ENCODE measurements at places on chromosomes 3 and 15. TPM values are rescaled to one million over a fixed set of nuclear protein-coding genes. Genes with fewer than 3 reads are reported as not detected.

GRCh38 chr15:95363646-95364045, 966.9 kb upstream of the NR2F2 start:
- DNase-seq: no peak

DNA sequence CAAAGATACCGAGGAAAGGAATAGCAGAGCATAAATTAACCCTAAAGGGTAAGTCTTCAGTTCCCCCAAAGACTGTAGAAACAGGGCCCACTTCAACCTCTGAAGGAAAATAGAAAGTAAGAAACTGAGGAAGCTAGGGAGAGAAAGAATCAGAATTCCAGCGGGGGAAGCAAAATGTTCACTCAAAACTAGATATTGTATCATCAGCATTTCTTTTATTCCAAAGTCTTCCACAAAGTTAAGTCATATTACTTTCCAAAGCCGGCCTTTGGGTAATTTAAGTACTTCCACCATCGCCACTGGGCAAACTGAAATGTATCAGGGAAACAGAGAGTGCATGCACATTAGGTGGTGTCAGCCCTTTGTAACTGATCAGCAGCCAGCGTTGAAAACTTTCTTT, 88.3 kb downstream of the RSL24D1 start:
- no peak for DNase-seq

GRCh38 chr15:90300988-90301706, 35.7 kb downstream of the NGRN start:
- peak; percentile 41 for DNase-seq

DNA sequence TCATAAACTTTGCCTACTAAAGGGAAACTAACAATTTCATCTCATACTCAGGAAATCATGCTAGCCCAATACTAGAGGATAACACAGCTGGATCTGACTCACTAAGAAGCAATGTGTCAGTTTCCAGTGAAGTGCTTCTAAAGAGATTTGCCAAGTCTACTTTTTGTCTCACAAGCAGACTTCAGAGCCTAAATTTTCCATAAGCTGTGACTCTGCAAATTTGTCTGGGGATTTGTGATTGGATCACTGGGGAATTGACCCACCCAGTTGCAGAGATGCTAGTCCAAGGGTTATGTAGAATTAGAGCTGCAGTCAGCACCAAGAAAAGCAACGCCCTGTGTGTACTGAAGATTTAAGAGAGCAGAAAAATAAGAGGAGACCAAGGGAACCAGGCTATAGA, 647.1 kb downstream of the NTRK3 start:
- peak; percentile 74 for DNase-seq

DNA sequence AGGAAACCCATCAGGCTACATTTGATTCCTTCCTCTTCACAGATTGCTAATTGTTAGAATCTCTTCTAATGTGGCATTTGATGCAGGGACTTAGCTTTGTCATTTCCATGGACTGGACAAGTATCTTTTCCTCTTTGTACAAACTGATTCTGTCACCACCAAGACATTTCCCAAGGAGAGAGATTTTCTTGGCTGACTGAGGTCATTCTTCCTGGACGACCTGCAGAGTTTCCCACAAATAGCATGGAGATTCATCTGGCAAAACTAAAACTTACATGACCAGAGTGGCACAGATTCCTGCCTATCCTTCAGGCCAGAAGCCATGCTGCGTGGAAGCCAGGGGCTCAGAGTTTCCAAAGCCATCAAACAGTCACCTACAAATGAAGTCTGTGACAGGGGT, 269.2 kb upstream of the LRTM1 start:
- no peak for DNase-seq

GRCh38 chr3:95705786-95706418, 1108.5 kb upstream of the EPHA6 start:
- DNase-seq: no peak

DNA sequence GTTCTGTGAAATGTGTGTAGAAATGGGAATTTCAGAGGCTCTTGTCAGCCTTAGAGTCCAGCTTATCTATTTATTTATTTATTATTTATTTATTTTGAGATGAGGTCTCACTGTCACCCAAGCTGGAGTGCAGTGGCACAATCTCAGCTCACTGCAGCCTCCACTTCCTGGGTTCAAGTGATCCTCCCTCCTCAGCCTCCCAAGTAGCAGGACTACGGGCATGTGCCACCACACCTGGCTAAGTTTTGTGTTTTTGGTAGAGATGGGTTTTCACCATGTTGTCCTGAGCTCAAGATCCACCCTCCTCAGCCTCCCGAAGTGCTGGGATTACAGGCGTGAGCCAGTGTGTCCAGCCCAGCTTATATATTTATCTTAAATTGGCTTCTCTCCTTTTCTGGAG, 11.5 kb downstream of the CNOT10 start:
- no peak for DNase-seq

DNA sequence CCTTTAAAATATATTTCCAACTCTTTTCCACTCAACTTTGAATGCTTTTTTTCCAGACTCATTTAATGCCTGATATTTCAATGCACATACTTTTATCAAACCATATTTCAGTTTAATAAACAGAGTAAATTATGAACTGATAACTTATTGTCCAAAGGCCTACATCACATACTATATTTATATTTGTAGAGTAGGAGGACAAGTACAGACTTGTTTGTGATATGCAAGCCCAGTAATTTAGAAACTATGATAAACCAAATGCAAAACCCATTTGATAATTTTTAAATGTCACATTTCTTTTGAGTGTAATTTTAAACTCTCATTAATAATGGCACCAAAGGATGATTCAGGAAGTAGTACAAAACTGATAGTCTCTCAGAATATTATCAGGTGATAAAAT, 3.3 kb downstream of the RFX7 start:
- peak; percentile 25 for DNase-seq

- peak; percentile 14 for DNase-seq
Observed at GRCh38 chr15:62071711-62072308, 5.0 kb downstream of the C2CD4A start.

GRCh38 chr15:91368611-91369010, 268.6 kb downstream of the SV2B start:
- no peak for DNase-seq

DNA sequence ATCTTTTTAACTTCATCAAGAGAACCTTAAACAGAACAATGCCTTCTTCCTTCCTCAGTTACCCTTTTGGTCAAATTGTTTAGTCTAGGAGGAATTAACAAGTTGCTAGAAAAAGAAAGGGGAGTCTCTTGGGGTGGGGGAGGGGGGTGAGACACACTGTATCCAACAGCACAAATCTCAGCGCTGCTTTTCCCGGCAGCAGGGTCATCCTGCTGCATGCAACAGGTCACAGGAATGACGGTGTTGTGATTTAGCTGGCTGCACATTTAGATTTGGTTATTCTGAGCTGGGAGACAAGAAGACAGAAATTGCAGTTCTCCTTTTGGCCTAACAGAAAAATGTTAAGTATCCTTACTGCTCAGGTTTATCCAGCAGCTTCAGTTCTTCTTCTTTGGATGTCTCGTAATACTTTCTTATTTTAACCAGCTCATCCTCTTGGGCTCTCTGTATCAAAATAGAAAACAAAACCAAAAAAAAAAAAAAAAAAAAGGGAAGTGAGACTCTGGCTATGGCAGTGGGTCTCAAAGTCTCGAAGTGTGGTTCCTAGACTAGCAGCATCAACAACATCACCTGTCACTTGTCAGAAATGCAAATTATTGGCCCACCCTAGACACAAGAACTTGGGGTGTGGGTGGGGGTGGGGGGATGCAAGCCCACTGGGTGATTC, 190.5 kb downstream of the GREM1 start:
- DNase-seq: no peak

DNA sequence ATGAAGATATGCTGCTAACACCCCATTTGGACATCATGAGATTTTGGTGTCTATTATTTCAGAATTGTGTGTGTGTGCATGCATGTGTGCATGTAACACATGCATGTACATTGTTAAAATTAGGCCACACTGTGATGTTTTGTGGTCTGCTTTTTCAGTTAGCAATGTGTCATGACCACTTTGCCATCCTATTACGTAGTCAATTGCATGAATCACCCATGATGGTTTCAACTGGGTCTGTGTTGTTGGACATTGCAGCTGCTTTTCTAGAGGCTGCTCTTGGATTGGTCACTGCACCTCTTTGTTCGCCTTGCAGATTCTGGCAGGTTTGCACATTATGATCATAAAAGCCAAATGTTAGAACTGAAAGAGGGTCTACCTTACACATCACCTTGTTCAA, 101.0 kb upstream of the THBS1 start:
- DNase-seq: peak; percentile 66

DNA sequence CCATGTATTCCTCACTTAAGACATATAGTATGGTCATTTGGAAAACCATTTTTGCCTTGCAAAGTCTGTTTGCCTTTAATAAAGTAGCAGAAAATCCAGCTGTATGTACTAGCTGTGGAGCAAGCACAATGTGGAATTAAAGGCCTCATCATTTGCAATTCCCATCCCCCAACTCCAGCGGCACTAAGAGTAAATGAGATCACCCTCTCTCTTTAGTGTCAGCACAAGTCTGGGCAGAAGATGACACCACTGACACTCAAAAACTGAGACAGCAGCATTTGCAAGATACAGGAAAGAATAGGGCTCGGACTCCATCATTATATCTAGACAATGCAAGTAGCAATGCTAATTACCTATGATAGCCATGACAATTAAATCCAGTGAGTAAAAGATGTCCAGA, 24.7 kb upstream of the DYNC1LI1 start:
- no peak for DNase-seq

- DNase-seq: no peak
Observed at GRCh38 chr3:72041076-72041475, 256.1 kb upstream of the PROK2 start.

GMNC gene
- total RNA-seq: under 0.01 TPM

CERS3 gene
- total RNA-seq: 0.59 TPM

GOLGA6B gene
- not detected for total RNA-seq

CILP gene
- total RNA-seq: not detected

FOXB1 gene
- total RNA-seq: not detected

TRPM1 gene
- total RNA-seq: not detected

CFAP44 gene
- total RNA-seq: 2.5 TPM

COLQ gene
- total RNA-seq: 0.37 TPM

GOLGA8H gene
- total RNA-seq: 0.17 TPM

Data from mammary epithelial cell (primary cell).